ENCODE measurements at places on chromosomes 5 and 9.

- no peak for DNase-seq
Measured at GRCh38 chr9:34492051-34492450, 30.7 kb downstream of the ENHO start.

GRCh38 chr5:150651382-150651781, 9.7 kb upstream of the MYOZ3 start:
- DNase-seq = no peak

DNA sequence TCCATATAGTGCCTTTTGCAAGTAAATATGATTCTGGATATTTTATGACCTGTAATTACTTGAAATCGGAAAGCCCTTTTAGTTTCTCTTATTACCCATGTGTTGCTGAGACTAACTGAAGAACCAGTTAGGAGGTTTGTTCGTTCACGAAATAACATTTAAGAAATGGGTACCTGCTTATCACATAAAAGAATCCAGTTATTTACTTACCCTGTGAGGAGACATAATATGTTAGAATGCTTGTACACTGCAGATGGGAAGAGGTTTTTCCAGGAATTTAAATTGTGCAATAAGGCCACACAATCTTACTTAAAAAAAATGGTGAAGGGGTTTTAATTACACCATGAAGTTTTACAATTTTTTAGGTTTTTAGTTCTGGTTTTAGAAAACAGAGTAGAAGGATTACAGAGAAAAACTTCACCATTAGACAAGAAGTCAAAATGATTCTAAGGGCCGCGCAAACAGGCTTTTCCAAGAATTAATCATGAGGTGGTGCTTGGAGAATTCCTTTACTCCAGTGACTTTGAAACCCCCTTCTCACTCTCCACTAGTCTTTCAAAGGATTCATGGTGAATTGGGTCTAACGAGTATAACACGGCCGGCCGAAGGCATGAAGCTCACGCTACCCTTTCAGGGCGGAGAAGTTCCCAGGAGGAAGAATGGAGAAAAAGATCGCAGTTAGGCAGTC, 1.1 kb upstream of the PTGER4 start:
- no peak for DNase-seq

DNA sequence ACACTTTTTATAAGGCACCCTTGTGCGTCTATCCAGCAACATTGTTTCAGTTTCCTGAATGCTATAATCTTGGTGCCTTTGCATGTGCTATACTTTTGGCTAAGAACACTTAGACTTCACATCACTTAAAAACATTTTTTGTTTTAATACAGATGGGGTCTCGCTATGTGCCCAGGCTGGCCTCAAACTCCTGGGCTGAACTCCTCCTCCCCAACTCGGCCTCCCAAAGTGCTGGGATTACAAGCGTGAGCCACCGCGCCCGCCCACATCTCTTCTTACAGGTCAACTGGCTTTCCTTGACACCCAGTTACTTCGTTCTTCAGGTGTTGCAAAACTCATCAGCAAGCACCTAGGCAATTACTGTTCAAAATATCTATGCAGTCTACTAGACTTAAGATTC, 943 bp upstream of the ZNF131 start:
- no peak for DNase-seq

DNA sequence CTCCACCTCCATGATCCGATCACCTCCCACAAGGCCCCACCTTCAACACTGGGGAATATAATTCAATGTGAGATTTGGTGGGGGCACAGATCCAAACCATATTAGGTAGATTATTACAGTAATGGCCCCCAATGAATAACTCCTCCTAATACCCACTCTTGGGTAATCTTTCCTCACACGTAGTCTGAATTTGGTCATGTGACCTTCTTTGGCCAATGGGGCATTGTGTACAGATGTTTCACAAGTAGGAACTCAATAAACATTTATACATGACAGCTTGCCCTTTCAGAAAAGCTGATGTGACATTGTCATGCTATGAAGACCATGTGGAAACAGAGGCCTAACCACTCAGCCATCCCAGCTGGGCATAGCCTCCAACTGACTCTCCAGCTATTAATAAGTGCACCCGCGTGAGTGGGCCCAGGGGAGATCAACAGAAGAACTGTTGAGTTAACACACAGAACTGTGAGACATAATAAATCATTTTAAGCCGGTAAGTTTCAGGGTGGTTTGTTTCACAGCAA, 10.6 kb downstream of the GPR150 start:
- no peak for DNase-seq

GRCh38 chr5:18052569-18052968, 418.3 kb downstream of the TAF11L14 start:
- no peak for DNase-seq

DNA sequence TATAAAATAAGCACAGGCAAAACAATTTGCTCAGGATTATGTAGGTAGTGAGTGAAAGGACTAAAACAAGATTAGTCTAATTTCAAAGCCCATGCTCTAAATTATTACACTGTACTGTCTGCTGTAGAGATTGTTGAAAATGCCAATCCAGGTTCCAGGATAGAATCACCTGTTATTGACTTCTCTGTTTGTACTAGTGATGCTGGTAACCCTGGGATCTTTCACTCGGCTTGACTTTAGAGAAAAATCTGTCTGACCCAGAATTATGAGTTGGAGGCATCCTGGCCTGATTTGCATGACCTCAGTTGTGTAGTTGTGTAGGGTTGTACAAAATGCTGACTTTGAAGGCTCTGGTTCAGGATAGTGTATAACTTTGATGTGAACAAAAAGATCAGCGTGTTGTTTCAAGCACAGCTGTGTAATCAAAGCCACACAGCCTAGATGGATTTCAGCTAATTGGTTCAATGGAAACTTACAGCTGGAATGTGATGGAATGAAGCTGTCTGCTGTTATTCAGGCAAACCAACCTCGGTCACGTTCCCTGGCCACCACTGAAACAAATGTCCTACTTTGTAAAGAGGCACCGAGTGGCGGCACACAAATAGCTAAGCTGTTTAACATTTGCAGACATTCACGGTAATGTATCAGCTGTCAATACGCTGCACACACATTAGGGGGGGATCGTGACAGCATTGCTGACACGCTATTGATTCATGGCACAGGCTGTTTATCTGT, 340.3 kb downstream of the KCTD16 start:
- DNase-seq = no peak

GRCh38 chr5:57325678-57326397, 152.0 kb downstream of the GPBP1 start:
- DNase-seq = no peak

DNA sequence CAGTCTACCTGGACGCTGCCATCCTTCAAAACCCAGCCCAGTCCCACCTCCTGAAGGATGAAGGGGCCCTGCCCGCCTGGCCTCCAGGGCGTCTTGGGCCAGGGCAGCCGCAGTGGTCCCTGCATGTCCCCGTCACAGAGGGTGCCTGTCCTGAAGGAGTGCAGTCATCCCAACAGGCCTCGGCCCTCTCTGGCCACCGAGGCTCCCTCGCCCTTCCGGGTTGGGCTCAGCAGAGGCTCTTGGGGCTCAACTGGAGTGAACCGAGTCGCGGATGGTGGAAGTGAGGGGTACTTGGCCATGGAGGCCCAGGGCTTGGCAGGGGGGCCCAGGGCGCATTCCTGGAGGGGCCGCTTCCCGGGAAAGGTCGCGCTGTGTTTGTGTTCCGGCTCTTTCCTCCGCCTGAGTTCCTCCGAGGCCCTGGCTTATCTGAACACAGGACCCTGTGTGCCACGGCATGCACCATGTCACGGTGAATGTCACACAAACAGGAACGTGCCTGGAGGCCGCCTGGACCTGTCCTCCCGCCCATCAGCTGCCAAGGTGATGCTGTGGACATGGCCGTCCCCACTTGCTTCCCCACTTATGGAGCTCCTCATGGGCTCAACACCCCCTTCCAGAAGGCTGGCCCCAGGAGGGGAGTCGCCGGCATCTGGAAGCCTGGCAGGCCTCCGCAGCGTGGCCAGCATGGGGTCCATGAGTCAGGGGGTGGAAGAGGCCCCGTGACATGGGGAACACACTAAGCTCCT, 25.7 kb upstream of the OBP2B start:
- DNase-seq = no peak

GRCh38 chr5:134226441-134227192, 744 bp upstream of the PPP2CA start:
- no peak for DNase-seq

GRCh38 chr5:120298981-120299380, 165.1 kb upstream of the PRR16 start:
- no peak for DNase-seq

DNA sequence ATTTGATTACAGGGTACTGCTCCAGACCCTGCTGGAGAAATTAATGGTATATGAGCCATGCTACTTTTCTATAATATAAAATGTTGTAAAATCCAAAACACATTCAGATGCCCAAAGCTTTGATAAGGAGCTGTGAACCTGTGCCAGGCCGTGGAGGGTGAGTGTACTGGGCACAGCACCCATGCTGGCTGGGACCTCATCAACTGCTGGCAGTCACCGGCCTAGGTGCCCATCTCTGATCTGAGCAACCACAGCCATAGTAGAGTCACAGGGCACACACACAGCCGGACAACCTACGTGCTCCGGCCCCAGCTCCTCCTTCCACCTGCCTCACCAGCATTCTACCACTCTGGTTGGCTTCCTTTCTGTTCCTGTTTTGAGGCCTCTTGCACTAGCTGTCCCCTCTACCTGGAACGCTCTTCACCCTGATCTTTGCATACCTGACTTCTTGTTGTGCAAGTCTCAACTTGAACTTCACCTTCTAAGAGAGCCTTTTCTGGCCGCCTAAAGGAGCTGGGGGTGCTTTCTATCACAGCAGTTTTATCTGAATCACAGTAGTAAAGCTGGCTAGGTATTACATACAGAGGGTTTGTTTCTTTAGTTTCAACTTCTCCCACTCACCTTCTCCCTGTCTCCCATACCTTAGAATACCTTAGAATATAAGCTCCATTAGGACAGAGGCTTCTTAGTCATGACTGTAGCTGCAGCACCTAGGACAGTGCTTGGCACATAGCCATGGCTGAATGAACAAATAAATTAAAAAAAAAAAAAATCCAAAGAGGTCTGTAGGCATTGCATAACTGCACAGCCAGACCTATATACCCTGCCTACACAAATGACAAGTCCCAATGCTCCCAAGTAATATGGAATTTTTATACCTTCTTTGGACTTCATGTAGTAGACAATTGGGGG, 51.7 kb downstream of the MED27 start:
- DNase-seq = no peak
